ENCODE measurements at places on chromosomes 12 and 14.

DNA sequence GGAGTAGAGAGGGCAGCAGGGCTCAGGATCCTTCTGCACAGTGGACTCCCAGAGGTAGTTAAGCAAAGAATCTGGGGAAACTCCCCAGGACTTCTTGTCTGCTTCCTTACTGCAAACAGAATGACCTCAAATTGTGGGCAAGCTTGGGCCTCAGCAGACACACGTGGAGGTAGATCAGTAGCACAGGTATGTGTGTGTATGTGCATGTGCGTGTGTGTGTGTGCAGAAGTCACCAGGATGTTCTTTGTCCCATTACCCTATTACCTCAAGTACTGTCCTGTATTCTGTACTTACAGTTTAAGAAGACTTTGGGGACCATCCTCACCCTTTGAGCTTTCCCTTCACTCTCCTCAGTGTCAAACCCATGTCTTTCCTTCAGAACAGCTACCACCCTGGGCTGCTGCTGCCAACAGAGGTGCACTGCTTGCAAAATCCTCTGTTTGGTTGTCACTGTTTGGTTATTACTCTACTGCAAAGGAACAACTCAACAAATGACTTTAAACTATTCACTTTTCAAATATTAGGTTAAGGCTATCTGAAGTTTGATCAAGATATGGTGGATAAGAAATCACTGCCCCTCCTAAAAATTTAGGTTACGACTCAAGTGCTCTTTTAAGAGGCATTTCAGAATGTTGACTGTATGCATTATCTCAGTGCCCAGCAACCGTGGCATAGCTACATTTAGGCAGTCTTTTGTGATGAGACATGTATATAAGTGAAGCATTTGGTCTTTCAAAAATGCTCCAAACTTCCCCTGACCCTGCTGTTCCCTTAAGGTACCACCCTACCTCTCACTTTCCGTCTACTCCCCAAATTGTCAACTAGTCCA, 78.2 kb upstream of the MBIP start:
- DNase-seq, result no peak

DNA sequence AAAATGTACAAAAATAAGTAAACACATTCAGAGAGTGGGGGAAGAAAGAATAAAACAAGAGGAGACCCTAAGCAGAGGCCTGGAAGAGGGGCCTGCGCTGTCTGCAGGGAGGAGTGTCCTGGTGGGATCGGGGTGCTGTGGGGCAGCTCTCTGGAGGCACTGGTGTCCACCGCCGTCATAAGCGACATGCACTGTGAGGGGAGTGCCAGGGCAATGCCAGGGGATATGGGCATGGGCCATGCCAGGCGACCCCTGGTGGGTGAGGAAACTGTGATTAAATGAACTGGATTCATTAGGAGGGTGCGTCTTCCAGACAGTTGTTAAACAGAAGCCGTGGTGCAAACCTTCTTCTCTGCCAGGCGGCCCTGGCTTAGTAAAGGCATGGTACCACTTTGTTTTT, 116.6 kb downstream of the PIWIL1 start:
- no peak for DNase-seq

DNA sequence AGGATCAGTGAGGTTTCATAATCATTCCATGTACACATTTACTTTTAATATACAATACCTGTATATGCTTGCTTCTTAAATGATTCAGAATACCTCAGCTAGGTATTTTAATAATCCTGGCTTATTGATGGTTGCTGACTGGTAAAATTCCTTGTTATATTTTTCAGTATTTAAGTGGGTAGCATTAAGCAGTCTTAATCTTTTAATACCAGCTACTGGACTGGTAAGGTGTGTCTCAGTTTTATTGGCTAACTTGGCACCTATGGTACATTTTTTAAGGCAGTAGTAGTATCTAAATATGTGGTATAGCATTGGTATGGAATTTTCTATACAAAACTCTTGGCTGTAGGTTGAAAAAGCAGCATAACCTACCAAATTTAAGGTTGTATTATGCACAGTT, 96.6 kb downstream of the RAD52 start:
- no peak for DNase-seq

DNA sequence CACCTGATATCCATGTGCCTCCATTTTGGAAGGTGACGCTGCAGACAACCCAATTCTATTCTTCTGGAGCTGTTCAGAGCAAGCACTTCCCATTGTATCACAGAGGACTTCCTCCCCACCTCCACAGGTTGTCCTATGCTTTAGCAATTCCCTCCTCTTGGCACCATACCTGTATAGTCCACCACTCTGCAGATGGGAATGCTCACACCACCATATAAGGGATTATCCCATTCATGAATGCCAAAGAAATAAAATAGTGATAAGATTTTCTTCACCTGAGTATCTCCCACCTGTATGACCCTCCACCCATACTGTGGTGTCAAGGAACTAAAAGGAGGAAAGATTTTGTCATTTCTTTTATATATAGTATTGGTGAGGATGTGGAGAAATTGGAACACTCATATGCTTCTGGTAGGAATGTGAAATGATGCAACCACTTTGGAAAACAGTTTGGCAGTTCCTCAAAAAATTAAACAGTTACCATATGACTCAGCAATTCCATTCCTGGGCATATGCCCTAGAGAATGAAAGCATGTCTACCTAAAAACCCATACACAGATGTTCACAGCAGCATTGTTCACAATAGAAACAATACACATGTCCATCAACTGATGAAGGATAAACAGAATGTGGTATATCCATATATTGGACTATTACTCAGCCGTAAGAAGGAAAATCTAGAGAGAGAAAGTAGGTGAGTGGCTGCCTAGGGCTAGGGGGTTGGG, 75.2 kb downstream of the FIGNL2 start:
- DNase-seq, result no peak

DNA sequence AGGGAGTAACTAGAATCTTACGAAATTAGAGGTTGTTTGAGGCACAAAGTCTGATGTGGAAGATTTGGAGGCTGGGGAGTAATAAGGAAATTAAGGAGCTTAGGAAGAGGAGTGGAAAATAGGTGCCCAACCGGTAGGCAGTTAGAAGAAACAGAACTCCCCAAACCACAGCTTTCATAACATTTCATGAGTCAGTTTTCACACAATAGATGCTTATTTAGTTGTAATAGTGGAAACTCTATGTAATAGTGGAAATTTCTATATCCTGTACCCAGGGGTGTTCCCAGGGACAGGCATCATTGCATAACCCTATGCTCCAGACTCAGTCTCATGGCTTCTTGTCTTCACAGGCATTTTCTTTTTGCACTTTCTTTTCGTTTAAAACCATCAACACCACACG, 8.3 kb downstream of the C3AR1 start:
- DNase-seq, result no peak

DNA sequence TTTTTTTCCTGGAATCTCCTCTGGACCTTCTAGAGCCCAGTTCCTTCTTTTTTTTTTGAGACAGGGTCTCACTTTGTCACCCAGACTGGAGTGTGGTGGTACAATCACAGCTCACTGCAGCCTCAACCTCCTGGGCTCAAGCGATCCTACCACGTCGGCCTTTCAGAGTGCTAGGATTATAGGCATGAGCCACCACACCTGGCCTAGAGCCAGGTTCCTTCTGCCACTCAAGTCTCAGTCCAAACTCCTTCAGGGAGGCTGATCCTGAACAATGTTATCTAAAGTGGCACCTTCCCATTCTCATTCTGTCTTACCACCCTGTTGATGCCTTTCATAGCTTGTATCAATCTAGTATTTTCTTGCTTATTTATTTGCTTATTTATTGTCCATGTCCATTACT, 22.3 kb upstream of the ELK3 start:
- DNase-seq, result no peak

DNA sequence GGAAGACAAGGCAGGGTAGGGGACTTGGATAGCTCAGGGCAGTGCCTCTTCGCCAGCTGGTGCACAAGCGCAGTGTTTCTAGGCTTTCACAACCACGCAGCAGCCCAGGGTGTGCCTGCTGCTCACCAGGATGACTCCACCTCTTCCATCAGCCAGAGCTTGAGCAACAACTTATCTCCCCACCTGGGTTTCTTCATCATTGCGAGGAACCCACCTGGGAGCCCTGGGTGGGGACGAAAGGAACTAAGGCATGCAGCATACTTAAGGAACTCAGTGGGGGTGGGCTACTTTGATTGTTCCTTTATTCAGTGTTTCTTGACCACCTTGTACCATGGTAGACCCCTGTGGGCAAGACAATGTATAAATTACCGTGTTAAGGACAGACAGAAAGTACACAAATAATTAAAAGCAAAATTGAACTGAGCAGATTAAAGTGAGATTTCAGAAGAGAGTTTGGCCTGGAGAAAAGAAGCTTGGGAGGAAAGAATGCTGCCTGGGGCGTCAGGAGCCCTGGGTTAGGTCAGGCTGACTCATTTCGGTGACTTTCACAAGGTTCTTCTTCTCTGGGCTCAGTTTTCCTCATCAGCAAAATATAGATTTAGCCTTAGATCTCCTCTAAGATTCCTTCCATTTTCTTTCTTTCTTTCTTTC, 22.9 kb downstream of the KRT18 start:
- DNase-seq, result no peak

GRCh38 chr12:114938487-114939210, 254.7 kb upstream of the TBX3 start:
- DNase-seq, result no peak

DNA sequence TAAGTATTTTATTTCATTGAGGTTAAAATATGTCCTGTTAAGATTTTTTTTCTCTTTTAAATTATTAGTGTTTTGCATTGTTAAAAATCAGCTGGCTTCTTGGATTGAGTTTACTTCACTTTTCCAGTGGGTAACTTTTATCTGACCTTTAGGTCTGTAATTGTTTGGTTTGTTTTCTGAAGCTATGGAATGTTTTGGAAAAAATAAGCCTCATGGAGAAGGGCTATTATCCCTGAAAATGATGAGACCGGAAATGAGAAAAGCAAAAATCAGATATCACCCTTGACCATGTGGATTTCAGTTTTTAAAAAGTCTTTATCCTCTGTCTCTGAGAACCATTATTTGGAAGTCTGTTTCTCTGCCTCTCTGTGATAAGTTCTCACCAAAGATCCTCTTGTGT, 180.9 kb downstream of the RAD51B start:
- no peak for DNase-seq

DNA sequence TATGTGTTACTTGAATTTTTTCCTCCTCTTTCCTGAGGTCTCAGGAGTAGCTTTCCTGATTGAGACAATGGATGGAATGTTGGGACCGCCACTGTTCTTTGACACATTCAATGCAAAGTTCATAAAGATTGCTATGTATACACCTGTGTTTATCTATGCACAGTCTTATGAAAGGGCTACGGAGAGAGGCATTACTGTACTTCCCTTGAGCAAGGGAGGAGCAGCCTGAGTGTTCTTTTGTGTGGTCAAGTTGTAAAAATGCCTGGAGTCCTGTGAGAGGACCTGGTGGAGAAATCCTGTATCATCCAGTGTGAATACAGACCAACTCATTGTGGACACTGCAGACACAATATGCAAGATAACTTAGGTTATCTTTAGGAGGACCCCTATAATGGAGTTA, 1.2 kb downstream of the SRGAP1 start:
- no peak for DNase-seq

- DNase-seq, result no peak
Observed at GRCh38 chr14:34711169-34711568, 3.2 kb downstream of the CFL2 start.

GRCh38 chr14:77554816-77555599, 56.4 kb upstream of the ISM2 start:
- no peak for DNase-seq

GRCh38 chr12:50309950-50310349, 26.6 kb upstream of the LIMA1 start:
- no peak for DNase-seq

DNA sequence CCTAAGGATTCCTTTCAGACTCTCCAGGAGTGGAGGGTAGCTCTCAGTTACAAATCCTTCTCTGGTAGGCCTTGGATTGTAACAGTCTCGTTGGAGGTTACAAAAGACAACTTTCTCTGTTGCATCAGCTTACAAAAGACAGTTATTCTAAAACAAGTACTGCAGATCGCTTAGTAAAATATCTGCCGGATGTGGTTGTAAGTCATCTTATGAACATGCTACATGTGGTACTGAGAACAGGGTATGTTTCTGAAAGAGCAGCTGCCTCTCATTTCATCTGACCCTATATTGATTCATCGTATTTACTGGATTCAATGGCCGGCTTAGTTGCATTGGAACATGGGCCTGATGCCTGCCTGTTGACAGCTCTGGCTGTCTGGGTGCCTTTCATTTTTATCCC, 157.4 kb downstream of the PTCSC3 start:
- DNase-seq, result no peak

DNA sequence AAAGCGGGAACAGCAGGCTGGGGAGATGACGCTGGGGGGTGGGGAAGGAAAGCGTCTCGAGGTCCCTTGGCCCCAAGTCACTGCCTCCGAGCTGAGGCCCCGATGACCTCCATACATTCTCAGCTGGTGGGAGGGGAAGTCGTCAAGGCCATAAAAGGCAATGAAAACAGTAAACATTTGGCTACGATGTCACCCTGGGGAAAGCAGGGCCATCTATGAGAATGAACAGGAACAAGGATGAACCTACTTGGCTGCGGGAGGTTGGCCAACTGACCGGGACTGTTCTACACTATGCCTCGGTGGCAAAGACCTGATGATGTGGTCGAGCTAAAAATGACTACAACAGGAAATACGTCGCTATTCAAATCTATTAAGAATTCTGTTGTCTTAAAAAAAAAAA, 19.5 kb downstream of the PRKAB1 start:
- no peak for DNase-seq

DNA sequence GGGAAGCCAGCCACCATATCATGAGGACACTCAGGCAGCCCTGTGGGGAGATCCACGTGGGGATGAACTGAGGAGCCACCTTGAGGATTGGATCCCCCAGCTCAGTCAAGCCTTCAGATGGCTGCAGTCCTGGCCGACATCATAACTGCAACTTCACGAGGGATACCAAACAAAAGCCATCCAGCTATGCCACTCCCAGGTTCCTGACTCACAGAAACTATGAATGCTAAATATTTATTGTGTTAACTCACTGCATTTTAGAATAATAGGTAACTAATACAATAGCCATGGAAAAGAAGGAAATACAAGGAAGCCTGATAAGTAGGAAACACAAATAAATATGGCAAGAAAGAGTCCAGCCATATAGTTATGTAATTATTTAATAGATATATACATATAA, 42.1 kb upstream of the FAM222A start:
- no peak for DNase-seq

- no peak for DNase-seq
Observed at GRCh38 chr12:53063708-53064612, 14.1 kb downstream of the TNS2 start.

DNA sequence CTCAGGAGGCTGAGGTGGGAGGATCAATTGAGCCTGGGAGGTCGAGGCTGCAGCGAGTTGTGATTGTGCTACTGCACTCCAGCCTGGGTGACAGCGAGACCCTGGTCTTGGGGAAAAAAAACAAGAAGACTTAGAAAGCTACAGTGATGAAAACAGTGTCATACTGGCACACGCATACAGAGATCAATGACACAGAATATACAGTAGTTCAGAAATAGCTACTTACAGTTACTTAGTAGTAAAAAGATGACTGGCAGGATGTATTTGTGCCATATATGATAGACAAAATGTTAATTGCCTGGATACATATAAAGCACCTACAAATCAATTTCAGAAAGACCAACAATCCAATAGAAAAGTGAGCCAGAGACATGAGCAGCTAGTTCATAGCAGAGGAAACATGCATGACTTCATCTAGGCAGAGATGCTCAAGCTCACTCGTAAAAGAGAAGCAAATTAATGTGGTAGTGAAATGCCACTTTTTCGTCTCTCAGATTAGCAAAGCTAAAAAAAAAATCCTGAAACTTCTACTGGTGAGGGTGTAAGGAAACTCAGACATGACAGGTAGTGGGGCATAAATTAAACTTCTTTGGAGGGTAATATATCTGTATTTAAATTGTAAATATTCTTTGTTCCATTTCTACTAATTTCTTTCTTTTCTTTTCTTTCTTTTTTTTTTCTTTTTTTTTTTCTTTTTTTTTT, 2.5 kb upstream of the ALDH2 start:
- DNase-seq, result no peak
